ENCODE measurements at places on chromosomes 4 and X.

- DNase-seq, result no peak
Measured at GRCh38 chr4:102153391-102153790, 191.9 kb downstream of the SLC39A8 start.

DNA sequence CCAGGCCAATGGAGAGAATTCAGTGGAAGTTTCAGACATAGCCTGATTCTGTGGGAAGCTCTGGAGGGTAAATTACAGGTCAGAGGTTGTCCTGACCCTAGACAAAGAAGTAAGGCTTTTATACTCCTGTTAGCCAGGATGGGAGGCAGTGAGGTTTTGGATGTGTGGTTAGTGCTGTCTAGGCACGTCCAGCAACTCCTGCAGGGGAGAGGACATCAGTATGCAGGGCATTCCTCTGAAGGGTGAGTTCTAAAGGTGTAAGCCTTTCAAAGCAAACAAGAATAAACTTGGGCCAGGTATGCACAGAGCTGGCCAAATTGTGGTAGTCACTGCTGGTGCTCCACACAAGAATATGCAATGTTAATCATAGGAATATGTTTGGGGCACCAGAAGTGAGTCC is 562.5 kb downstream of the CCSER1 start:
- DNase-seq, result peak; percentile 32

DNA sequence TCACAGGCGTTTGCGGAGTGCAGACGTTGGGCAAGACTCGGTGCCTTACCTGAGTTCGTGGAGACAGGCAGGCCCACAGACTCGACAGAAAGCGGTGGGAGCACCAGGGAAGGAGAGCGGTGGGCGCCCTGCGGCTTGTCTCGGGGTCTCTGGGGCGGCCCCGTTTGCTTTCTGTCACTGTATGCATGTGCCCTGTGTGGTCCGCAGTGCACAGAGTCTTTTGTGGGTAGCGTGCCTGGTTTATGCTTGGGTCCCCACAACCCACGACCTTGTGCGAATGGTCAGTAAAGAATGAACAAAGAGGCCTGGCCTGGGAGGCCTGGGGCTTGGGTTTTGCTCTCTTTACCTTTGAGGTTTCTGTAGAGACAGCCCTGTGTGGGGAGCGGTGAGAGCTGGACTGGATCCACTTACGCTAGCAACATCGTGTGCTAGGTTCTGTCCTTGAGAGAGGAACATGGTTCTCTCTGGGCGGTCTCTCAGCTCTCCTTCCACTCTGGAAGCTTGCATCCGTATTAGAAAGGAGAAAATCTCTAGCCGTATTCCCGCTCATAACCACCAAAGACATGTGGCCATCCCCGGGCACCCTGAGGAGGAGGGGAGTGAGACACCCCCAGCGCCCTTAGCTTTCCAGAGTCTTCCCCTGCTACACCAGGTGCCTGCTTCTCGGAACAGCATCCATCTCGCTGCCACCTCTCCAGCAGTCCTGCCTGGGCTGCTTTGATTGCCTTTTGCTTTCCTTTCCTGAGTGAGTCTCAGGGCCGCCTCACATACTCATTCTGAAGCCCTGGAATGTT is 1.2 kb downstream of the TADA2B start:
- DNase-seq, result no peak

- DNase-seq, result no peak
Measured at GRCh38 chr4:47462799-47463234, 685 bp downstream of the COMMD8 start.

GRCh38 chr4:39166177-39166576 is 16.2 kb upstream of the WDR19 start:
- DNase-seq, result no peak
